Daoy (cell line): ENCODE measurements at places on chromosomes 13 and 19.

- DNase-seq: peak; percentile 59
These were observed 26.0 kb upstream of the ZNF331 start for GRCh38 chr19:53511933-53512374.

- no peak for DNase-seq
These were observed 22.5 kb upstream of the POU2F2 start for GRCh38 chr19:42154471-42155323.

GRCh38 chr19:19463348-19464117, 51.8 kb downstream of the TSSK6 start:
- no peak for DNase-seq

DNA sequence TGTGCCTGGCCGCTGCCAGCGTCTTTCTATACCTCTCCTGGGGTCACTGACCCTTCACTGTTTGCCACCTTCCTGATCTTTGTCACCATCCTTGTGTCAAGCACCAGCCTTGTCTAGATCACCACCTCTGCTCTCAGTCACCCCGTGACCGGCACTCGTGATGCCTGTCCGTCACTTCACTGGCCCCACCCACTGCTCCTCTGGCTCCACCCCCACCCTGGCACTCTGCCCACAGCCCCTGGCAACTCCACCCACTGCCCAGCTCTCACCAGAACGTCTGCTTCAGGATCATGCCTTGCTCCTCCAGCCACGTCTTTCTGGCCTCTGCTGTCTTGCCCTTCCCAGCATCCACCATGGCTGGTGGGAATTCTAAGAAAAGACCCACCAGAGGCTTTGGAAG, 24.8 kb upstream of the PLA2G4C start:
- peak; percentile 20 for DNase-seq

DNA sequence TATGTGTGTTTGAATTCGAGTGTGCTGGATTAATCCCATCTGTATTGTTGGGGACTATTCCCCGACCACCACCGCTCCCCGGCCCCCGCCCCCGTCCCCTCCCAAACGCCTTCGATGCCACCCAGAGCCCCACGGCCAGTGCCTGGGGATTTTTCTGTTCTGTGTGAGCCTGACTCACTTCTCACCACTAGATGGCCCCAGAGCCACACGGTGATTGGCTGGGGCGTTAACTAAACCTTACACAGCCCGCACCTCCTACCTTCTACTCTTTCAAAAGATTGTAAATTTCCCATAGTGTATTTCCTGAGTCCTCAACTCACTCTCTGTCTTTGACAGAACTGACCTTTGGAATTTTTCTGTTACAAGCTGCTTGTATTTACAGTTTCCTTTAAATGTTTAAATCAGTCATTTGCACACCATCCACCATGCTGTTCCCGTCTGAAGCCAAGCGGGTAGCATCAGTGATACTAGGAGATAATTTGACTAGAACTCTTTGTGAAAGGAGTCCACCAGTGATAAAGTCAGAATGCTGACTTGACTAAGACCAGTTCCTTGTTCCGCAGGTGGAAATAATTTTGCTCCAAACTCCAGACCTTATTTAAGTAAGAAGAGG, 61.4 kb downstream of the RFX2 start:
- peak; percentile 80 for DNase-seq

- DNase-seq: no peak
These were observed 412.8 kb downstream of the SLITRK6 start for GRCh38 chr13:85386424-85386823.

DNA sequence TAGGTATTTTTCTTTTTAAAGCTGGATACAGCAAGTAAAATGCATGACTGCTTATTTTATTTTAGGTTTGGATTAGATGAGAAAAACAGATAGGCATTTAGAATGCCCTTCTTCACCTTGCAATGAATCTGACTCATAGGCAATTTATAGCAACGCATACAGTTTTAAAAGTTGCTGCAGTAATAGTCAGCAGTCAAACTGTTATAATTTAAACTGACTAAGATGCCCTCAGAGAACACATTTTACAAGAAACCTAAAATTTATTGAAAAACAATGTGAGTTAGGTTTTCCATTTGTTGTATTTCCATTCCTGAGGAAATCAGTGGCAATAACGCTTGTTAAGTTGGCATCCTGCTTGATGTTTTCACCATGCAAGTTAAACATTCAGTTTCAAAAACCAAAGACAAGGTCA, 1128.2 kb upstream of the PCDH9 start:
- no peak for DNase-seq

GRCh38 chr13:54705738-54706137, 1677.1 kb downstream of the OLFM4 start:
- no peak for DNase-seq

- DNase-seq: peak; percentile 98
These were observed 12.3 kb downstream of the HRC start for GRCh38 chr19:49142866-49143335.

DNA sequence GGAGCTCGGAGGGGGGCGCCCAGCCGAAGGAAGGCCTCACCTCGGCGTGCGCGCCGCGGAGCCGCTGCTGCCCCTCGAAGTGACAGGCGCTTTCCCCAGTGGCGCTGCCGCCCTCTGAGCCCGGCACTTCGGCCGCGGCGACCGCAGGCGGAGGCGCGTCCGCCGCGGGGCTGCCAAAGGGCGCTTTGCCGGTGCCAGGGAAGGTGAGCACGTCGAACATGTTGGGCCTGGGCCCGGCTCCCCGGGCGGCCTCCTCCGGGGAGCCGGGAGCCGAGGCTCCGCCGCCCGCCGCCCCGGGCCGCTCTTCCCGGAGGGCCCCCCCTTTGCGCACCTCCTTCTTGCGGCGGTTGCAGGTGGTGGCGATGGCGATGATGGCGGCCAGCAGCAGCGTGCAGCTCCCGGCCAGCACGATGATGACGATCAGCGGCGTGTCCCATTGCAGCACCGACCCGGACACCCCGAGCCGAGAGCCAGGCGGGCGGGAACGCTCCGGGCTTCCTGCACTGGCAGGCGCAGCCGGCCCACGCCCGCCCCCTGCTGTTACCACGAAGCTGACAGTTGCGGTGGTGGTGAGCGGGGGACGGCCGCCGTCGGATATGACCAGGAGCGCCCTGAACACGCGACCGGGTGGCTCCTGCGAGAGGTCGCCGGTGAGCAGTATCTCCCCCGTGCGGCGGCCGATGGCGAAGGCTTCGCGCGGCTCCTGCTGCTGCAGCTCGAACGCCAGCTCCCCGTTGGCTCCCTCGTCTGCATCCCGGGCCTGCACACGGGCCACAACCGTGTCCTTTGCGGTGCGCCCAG, 2.5 kb downstream of the PCDH8 start:
- DNase-seq: peak; percentile 41

DNA sequence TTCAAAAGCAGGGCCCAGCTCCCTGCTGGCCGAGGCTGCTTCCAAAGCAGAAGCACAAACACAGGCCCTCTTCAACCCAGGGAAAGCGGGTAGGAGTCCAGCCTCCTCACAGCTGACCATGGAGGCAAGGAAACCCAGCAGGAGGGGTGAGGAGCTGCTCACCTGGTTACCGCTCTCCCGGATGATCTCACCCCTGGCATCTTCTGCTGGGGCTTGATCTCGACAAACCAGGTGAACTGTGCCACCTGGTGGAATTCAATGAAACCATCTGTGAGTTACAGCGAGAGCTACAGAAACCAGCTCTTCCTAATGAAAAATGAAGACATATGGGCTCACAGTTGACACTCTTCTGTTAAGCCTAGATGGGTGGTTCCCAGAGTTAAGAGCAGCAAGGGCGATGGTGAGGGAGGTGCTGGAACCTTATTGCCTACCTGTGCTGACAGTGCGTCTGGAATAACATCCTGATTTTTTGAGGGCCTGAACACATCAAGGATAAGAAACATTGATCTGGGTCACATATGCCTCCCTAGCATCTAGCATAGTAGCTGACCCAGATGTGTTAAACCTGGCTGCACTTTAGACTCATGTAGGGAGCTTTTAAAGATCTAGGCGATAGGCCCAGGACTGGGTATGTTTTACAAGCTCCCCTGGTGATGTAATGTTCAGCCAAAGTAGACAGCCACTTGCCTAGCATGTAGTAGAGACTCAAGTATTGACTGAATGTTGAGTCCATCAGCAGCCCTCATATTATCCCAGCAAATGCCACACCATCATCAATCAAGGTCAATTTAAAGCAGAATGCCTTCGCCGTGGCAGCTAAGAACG, 6.1 kb downstream of the DHRS12 start:
- DNase-seq: peak; percentile 56

- DNase-seq: no peak
These were observed 1289.4 kb downstream of the PCDH9 start for GRCh38 chr13:65940720-65941119.

- no peak for DNase-seq
These were observed 6.0 kb upstream of the ELAVL3 start for GRCh38 chr19:11486661-11487503.

DNA sequence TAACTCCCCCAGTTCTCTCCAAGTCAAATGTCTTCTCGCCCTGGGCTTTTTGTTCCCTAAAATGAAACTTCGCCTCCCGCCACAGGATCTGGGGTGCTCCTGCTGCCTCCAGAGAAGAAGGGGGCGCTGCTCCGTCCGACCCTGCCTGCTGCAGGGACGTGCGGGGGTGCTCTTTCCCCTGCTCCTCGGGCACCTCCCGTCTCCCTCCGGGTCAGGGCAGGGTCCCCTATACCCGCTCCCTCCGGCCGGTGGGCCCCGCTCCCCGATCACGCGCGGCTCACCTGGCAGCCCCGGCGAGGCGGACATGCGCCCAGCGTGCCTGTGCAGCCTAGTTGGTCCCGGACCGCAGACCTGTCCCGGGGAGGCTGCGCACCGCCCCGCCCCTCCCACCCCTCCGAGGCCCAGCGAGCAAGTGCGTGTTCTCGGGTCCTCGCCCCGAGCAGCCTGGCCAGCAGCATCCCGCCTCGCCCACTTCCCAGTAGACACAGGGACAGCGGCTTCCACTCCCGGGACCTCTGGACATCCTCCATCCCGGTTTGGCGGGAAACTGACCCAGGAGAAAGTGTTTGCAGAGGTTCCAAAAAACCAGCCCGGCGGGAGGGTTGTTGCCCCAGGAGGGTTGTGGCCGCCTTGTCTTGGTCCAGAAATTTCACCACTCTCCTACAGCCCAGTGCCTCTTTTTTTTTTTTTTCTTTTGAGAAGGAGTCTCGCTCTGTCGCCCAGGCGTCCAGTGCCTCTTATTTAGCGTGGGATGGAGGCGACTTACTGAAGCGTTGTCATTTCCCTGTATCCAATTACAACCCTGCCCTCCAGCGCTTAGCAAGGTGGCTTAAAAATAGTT, at the start of gene OXGR1:
Gene OXGR1, minus strand, starts transcription at position 460 of the 841 bp plus-strand sequence. CDS start 6,717 bp downstream, outside the sequence.
- DNase-seq: peak; percentile 11

DNA sequence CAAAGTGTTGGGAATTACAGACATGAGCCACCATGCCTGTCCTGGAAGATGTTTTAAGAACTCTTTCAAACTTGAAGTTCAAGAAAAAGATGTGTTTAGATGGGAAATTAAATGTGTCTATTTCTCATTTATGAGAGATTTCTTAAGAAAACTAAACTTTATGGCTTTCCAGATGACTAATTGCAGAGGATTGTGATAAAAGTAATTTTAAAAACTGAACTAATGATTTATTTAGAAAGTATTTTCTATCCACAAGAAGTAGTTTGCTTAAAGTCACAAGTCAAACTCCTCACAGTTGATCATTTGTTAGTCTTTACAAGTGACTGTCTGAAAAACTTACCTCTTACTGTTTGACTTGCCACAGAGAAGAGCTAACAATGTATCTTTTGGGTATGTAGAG, 89.6 kb upstream of the SPRY2 start:
- no peak for DNase-seq

DNA sequence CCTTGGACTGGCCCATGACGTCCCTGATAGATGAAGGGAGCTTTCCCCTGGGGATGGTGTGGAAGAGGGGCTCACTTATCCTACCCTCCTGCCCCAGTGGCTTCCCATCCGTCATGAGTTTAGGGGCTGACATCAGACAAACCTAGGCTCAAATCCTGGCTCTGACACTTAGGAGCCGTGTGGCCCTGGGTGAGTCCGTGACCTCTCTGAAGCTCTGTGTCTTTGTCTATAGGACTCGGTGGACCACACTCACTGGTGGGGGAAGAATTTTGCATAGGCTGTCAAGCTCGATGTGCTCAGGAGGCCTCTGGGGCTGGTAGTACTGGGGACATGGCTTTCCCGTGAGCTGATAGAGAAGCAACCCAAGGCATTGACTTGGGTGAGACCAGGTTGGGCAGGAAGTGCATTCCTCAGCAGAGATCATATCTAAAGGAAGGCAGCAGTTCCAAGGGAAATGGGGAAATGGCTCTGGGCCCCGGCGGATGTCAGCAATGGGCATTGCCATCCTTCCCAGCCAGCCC, 17.4 kb upstream of the AP1M2 start:
- DNase-seq: no peak

DNA sequence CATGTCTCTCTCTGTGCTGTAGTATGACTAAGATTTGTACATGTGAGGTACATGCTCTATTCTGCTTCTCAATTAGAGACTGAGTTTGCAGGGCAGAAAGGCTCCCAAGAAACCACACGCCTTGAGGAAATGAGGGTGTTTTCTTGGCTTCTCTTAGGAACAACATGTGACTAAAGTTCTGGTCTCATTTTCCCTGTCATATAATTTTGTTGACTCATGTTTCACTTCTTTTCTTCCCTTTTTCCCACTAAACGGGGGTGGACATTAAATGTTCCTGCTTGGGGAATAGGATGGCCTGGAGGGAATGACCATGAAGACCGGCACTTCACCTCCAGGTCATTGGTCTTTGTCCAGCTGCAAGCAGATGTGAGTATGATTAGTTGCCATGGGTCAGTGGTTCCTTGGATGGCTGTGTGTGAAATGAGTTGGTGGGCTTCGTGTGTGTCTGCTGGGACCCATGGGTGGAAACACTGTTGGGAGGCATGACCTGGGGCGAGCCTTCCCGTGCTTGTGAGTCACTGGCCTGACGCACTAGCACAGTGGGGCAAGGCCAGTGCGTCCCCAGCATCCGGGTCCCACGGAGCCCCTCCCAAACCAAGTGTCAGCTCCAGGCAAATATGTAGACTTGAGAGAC, 56.6 kb downstream of the COL4A1 start:
- DNase-seq: no peak

DNA sequence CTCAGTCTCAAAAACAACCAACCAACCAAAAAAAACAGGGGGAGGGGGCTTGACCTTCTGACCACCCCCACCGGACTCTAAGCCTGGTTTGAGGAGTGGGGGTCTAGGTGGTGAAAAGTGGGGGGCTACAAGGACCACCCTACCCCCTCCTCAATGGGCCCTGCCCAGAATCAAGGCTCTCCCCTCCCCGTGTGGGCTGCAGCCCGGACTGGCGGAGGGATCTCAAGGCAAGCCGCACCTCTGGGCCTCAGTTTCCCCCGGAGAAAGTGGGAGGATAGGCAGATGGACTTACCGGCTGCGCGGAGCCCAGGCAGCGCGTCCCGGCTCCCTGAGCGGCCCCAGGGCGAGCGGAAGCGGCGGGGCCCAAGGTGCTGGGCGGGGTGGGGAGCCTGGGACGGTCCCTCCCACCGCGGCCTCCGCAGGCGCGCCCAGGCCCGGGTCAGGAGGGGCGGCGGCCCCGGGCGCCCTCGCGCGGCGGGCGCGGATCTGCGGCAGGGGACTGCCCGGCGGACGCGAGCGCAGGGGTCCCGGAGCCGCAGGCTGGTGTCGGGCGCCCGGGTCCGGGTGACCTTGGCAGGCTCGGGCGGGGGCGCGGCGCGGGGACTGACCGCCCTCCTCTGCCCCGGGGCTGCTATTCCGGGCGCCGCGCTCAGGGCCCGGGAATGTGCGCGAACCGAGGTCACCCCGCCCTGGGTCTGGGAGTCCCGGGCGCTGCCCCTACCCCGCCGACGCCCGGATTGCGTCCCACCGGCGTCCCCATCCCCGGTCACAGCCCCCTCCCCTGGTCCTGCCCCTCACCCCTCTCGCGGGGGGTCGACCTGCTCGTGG, at the start of gene ADAMTSL5:
Gene ADAMTSL5, minus strand, starts transcription at position 349 of the 828 bp plus-strand sequence. CDS start 2,076 bp downstream, outside the sequence.
- DNase-seq: peak; percentile 84

GRCh38 chr19:35354898-35355297, 3.4 kb upstream of the FFAR3 start:
- DNase-seq: no peak
